ENCODE measurements at places on chromosomes 13 and 19. TPM values are rescaled to one million over a fixed set of nuclear protein-coding genes. Genes with fewer than 3 reads are reported as not detected.
A peak's percentile ranks its signal among the peaks of the same experiment; 100 is the strongest.

DNA sequence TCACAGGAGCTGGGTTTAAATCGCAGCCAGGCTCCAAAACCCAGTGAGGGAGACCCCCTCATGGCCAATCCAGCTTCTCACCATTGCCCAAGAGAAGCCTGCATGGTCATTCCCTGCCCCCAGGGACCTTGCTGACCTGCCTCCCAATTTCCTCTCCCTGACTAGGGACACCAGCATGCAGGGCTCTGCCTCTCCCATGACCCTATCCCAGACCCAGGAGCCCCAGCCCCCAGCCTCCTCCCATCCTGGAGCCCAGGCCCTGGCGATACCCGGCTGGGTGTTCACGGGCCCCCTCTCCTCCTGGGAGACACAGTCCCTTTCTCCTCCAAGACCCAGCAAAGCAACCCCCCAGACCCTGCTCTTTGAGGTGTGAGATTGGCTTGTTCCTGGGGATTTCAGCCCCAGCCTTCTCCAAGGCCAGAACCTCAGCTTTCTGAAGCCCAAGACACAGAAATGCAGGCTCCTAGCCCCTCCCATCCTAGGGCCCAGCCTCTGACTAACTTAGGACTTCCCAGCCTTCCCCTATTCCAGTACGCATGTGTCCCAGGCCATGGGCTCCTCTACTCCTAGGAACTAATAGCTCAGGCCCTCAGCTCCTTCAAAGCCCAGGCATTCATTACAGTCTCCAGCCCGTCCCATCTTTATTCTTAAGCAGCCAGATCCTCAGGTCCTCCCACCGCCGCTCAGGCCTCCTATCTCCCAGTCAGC is 1.1 kb downstream of the GYS1 start:
- H3K4me1 ChIP-seq, result peaks cover 29% of the 10 kb centered on the region
- peak overlapping the region; percentile 72 for H3K27ac ChIP-seq
- peak overlapping the region; percentile 97 for H3K4me3 ChIP-seq

DNA sequence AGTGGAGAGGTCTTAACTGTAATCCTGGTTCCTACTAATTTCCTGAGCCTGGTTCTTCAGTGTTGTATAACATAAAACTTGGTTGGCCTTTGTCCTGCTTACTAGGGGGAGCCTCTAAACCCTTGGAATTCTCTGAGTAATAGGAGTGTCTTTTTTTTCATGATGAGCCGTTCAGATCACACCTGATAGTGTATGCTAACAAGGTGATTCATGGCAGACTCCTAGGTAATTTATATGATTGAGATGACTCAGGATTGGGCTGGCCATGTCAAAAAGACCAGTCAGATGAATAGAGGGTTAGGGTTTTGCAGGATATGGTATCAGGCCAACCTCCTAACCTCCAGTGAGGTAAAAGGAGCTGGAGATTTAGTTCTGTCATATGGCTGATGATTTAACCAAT is 135.8 kb upstream of the KLF12 start:
- no peaks in the 10 kb centered on the region for H3K4me1 ChIP-seq
- no peaks in the 10 kb centered on the region for H3K27me3 ChIP-seq
- DNase-seq, result no peak

Gene POU2F2
- 5.7 TPM for total RNA-seq

DNA sequence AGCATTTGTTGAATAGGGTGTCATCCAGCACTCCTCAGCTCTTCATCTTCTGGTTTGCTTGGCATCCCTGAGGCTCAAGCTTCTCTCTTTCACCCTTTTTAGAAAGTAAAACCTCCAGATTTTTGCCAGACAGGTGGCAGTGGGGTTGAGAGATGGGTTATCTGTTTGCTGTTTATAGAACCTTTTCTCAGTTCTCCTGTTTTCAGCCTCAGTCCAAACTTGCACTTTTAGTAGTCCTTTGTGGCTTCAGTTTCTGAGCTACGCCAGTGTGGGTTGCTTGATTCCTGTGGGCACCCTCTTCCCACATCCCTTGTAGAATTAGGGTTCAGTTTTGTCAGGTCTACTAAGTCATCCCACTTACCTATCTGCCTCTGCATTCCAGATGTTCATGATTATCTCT is 147.9 kb downstream of the PAN3 start:
- H3K36me3 ChIP-seq, result peaks cover 7% of the 10 kb centered on the region
- no peak overlapping the region for H3K4me3 ChIP-seq
- H3K27ac ChIP-seq, result no peak overlapping the region

Measured in endothelial cell (in vitro differentiated cells).